T-helper 2 cell (primary cell): ENCODE measurements at places on chromosomes 4 and X.
A peak's percentile ranks its signal among the peaks of the same experiment; 100 is the strongest.

GRCh38 chr4:152999346-153000075, 63.4 kb downstream of the FHDC1 start:
- no peak for DNase-seq

DNA sequence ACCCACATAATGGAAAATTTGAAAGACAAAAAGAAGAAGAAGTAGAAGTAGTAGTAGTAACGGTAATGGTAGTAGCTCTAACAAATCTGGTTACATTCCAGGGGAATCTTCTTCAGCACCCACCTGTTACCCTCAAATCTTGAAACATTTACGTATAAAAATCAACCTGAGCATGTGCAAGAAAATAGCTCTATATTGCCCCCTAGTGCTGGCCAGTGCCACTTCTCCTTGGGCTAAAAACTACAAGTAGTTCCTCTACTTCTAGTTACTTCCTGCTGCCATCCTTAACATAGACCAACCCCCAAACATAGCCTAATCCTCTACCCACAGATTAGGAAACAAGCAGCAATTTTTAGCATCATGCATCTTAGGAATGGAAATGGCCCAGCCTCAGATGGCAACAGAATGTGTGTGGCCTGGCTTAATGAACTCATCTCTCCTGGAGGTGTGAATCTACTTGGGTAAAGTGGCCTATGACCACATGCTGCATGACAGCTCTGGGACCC, 3.1 kb downstream of the PDGFC start:
- DNase-seq = no peak

DNA sequence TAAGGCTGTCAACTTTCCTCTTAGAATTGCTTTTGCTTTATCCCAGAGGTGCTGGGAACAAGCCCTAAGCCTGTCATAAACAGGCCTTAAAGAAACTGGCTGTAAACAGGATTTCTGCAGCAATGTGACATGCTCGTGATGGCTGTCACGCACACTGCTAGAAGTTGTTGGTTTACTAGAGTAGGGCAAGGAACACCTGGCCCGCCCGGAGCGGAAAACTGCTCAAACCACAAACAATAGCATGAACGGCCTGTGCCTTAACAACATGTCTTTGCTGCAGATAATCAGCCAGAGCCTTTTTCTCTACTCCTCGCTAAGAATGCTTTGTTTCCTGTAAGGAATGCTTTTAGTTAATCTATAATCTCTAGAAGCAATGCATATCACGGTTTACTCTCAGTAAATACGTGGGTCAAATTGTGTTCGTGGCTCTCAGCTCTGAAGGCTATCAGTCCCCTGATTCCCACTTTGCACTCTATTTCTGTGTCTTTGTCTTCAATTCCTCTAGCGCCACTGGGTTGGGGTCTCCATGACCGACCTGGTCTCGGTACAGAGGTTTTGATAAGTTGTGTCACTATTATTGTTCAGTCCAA, 318.3 kb downstream of the GLUD2 start:
- peak; percentile 32 for DNase-seq

DNA sequence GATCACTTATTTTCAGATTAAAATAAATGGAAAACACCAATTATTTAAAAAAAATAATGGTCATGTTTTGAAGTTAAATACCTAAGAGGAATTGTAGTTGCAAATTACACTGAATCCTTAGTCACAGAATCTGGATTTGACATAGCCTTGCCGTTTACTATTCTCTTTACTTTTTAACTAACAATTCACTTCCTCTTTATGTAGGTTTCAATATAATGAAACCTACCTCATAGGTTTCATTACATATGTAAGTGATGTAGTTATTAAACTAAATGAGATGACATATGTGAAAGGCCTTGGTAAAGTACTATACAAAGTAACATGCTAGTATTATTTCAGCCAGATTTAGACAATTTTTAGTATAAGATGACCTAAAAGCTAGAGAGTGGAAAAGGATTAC, 6.5 kb downstream of the SPP1 start:
- no peak for DNase-seq

DNA sequence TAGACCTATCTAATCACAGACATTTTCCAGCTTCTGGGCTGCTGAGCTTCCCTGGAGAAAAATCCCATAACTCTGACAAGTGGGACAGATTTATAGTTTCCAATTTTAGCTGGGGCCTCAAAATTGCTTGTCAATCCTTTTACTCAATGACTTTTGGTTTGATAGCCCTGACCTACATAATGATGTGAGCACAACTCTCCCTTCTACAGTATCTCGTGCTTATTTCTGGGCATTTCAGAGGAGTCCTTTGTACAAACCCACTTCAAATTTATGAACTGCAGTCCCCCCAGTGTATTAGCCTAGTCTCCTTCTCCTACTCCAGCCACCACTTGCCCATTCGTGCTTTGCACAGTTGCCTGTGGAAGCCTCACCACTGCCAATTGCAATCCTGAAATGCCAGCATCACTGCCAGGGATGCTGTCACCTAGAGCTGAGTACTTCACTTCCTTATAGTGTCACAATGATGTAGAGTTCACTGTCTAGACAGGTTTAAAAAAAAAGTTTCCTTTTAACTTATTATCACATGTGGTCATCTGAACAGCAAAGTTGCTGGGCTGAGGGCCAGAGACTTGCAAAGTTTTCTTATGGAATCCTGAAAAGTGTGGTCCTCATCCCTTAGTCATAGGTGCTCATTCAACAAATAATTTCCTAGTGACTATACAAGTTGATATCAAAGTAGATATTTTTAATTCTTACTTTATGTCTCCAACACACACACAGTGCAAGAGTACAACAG, 21.2 kb downstream of the TRAM1L1 start:
- no peak for DNase-seq

DNA sequence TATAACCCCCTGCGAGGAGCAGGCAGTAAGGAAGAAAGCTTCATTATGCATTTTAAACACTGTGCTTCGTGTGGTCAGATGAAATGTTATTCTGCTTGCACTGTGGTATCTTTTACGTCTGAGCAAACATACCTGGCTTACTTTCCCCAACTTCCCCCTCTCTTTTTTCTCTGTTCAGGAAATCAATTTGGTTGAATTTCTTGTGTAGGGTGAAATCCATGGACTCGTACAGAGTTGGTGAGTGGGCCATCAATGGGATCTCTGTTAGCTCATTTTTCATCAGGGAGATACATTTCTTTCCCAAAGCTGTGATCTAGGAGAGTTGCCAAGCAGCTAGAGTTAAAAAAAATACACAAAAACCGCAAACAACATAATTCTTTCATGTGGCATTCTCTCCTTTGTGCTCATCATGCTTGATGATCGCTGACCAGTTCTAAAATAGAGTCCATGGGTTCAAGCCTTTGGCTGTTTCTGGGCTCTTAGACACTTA, 98.5 kb downstream of the FRAS1 start:
- no peak for DNase-seq

DNA sequence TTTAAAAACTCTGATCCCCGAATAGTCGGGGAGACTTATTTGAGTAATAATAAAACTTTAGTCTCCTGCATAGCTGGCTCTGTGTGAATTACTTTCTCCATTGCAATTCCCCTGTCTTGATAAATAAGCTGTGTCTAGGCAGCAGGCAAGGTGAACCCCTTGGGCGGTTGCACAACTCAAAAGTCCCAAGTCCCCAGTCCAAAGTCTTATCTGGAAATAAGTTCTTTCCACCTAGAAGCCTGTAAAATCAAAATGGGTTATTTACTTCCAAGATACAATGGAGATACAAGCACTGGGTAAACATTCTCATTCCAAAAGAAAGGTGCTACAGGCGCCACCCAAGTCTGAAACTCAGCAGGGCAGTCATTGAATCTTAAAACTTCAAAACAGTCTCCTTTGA, 10.1 kb upstream of the PNMA5 start:
- no peak for DNase-seq

- no peak for DNase-seq
These were observed 415.2 kb upstream of the MAGEB16 start for GRCh38 chrX:35382966-35383365.

DNA sequence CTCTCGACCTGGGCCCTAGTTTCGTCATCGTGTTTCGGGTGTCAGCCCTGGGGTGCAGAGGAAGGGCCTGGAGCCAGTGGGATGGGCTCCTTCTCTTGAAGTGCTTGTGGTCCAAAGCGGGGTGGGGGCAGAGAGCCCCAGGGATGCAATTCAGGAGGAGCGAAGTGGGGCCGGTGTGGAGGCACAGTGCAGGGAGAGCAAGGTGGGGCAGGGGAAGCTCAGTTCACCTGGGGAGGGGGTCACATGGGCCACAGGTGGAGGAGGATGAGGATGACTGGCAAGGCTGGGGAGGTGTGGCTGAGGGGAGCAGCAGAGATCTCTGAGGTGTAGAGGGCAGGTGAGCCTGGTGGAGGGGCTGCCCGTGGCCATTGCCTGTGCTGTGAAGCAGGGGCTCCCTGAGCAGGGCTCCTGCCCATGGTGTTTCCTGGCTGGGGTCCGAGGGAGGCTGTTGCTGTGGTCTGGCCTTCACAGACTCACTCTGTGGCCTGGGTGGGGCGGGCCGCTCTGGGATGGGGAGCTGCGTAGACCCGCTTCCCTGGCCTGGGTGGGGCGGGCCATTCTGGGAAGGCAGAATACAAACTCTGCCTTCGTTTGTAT, 6.9 kb downstream of the SORCS2 start:
- no peak for DNase-seq
